SHP77 (cell line): ENCODE measurements at places on chromosomes 6 and 20.
A peak's percentile ranks its signal among the peaks of the same experiment; 100 is the strongest.

DNA sequence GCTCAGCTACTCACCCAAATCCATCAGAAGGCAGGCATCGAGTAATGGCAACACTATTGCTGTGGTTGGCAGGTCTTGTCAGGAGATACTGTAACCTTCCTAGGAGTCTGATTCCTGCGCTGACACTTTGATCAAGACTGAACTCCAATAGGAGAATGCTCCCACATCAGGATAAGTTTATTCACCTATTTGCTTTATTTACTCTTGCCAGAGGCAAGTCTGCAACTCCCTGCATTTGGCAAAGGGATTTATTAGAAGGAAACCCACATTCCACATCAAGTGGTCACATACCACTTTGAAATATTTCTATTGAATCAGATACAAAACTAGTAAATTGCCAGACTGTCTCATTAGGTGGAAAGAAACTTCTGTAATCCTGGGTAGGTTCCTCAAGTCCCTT lies 43.5 kb downstream of the ZFAND3 start:
- DNase-seq = no peak

DNA sequence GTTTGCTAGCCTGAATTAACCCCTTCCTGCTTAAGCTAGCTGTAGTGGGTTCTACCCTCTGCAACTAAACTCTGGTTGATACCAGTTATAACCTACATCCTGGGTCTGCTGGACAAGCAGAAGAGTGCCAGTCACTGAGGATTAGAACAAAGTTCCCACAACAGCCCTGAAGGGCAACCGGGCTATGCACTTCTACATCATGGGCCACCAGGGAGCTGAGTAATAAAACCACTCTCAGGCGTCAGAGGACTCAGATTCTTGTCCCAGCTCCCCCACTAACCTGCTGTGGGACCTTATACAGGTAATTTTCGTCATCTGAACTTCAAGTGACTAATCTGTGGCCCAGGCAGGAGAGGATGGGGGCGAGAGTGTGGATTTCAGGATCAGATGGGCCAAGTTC lies 56.8 kb downstream of the EYA2 start:
- DNase-seq = no peak

DNA sequence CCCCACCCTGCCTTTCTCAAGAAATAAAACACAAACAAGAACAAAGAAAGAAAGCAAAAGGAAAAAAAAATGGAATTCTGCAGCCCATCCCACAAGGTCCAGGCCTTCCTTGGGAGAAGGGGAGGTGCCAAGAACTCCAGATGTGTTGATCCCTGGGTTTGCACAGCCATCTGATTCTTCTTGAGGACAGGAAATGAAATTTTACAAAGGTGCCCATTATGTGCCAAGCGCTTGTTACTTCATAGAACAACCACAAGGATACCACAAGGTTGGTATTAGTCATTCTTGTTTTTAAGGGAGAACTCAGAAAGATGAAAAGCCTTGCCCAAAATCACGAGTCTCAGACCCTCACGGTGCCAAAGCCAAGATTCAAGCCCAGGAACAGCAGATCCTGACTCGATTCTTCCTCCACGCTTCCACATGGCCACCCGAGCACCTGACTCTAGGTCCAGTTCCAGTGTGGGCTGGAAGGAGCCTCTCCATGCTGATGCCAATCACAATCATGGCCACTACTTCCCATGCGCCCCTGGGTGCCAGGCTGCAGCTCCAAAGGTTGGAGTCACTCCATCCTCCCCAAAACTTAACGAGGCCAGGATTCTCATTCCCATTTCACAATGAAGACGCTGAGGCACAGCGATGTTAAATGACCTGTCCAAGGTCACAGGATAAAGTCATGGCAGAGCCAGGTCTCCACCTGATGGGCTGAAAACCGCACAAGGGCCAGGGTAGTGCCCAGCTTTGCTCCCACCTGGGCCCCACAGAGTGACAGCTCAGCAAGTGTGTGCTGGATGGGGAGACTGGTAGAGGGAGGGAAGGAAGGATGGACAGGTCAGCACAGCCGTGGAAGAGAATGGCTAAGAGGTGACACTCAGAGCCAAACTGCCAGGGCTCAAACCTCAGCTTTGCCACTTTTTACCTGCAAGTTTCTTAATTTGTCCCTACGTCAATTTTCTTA lies 66.7 kb upstream of the TOP1 start:
- DNase-seq = no peak

DNA sequence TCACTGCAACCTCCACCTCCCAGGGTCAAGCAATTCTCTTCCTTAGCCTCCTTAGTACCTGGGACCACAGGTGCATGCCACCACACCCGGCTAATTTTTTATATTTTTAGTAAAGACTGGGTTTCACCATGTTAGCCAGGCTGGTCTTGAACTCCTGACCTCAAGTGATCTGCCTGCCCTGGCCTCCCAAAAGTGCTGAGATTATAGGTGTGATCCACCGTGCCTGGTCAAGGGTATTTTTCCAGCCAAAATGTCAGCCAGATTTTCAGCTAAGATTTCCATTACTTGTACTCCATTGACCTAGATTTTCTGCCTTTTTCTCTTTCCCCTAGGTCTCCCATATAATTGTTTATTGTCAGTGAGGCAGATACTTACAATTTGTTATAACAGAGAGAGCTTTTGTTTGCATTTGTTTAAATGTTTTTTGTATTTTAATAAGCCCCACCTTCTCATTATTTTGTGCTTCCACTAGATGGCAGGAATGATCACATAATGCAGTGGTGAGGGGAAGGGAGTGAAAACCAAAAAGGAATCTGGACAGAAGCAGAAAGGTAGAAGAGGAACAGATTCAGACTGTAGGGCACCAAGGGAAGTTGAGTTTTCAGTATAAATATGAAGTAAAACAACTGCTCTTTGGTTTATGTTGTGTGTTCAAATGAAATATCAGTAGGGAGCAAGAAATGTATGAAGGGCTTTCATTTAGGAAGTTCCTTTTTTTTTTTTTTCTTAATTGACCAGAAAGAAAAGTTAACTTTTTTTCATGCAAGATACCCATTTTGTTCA lies 29.7 kb downstream of the RPF2 start:
- no peak for DNase-seq

DNA sequence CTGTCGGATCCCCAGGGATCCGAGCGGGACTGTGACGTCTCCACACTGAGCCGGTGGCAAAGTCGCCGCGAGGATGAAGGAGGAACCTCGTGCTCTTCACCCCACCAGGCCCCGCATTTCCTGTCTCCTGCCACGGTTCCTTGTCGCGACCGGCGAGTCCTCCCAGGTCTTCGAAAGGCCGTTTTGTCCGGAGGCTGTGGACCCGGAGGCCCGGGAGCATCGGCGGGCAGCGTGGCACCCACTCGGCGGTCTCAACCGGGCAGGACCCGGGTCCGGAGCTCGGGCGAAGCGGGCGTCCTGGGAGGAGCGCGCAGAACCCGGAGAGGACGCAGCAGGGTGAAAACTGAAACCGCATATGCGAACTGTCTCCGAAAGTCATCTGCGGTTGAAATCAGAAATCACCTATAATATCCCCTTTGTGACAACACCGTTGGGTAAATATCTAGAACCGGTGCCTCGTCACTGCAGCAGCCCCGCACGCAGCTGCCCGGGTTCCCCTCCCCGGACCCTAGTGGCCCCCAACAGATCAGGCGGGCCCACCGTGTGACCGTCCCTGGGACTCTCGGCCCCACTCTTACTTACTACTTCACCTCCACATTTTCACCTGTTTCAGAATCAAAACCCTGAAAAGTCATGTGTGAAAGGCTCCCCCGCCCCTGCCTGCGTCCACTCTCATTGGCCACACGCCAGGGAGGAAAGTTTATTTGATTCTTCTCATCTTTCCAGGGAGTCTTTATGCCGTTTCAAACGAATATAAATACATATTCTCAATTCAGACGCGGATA lies 3.1 kb upstream of the ULBP2 start:
- DNase-seq = no peak

DNA sequence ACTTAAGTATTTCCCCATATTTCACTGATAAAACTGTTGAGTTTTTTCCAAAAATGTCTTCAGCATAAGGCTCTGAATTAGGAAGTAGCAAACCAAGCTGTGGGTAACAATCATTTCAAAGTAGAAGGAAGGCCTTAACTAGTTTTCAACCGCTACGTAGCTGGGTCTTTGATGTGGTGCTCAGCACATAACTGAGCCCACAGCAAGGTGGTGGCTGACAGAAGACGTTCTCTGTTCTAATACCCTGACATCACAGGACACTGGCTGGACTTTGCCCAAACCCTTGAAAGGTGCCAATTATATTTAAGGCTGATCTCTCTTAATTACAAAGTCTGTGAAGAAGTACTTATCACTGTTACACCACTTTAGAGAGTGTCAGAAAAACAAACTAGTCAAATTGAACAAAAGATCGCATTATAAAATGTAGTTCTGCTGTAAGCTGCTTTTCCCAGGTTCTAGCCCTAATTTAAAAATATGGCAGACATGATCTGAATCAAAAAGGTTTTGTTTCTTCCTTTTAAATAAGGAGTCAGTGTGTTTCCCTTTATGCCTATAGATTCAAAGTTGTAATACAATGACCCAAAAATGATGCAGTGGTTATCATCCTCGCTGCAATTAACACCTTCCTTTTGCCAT lies 26.7 kb downstream of the MAN1A1 start:
- DNase-seq = no peak

DNA sequence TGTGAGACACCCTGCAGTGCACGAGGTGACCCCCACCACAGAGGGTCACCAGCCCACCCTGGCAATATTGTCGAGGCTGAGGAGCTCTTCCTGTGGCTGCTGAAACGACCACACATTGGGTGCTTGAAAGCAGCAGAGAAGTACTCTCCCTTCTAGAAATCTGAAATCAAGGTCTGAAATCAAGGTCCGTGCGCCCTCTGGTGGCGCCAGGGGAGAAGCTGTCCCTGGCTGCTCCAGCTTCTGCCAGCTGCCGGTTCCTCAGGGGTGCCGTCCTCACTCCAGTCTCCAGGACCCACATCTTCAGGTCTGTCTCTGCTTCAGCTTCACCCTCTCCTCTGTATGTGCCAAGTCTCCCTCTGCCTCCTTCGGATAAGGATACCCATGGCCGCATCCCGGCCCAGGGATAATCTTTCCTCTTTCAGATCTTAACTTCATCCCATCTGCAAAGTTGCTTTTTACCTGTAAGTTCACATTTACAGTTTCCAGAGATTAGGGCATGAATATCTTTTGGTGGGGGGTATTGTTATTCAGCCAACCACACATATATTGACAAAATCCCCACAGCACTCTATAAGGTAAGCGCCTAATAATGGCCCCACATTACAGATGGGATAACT lies 108.3 kb upstream of the PHACTR3 start:
- DNase-seq = peak; percentile 86

GRCh38 chr6:112370946-112371345 lies 23.8 kb downstream of the RFPL4B start:
- no peak for DNase-seq

DNA sequence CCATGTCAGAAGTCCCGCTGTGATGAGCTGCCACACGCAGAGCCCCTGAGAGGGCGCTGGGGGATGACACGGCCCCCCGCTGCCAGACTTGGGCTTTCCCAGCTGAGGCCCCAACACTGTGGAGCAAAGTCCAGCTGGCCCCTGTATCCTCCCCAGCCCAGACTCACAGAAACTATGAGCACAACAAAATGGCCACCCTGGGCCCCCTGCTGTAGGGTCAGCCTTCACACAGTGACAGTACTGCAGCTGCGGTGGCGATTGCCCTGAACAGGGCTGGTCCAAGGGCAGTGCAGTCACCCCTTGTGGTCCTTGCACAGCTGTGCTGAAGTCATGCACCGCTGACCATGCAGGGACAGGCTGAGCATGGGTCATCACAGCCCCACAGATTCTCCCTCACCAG lies 78.2 kb upstream of the CST7 start:
- DNase-seq = no peak

GRCh38 chr6:106692112-106692818 lies 62.9 kb downstream of the QRSL1 start:
- peak; percentile 61 for DNase-seq

GRCh38 chr6:86969573-86969972 lies 32.2 kb downstream of the HTR1E start:
- DNase-seq = no peak

- DNase-seq = no peak
Measured at GRCh38 chr20:32997431-32997830, 6.8 kb downstream of the SUN5 start.

- no peak for DNase-seq
Measured at GRCh38 chr6:62367601-62368000, 81.6 kb upstream of the KHDRBS2 start.

GRCh38 chr20:12722091-12722490 lies 286.7 kb upstream of the SPTLC3 start:
- DNase-seq = no peak

- DNase-seq = no peak
Measured at GRCh38 chr6:35238843-35239289, 20.7 kb upstream of the ZNF76 start.

DNA sequence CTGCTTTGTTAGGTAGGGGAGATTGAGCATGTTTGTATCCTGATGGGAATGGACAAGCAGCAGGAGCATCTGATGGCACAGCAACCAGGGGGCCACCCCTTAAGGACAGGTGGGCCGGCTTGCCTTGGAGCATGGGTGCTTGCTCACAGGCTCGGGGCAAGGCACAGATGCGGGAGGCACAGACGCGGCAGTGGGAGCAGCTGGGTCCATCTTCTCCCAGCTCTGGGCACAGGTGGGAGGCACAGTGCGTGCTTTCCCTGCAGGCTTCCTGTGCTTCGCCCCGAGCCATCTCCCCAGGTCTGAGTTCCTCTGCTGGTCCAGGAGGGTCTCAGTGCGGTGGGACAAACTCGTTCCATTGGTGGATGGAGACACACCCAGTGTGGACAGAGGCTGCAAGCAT lies 73.6 kb upstream of the BHLHE23 start:
- DNase-seq = no peak

DNA sequence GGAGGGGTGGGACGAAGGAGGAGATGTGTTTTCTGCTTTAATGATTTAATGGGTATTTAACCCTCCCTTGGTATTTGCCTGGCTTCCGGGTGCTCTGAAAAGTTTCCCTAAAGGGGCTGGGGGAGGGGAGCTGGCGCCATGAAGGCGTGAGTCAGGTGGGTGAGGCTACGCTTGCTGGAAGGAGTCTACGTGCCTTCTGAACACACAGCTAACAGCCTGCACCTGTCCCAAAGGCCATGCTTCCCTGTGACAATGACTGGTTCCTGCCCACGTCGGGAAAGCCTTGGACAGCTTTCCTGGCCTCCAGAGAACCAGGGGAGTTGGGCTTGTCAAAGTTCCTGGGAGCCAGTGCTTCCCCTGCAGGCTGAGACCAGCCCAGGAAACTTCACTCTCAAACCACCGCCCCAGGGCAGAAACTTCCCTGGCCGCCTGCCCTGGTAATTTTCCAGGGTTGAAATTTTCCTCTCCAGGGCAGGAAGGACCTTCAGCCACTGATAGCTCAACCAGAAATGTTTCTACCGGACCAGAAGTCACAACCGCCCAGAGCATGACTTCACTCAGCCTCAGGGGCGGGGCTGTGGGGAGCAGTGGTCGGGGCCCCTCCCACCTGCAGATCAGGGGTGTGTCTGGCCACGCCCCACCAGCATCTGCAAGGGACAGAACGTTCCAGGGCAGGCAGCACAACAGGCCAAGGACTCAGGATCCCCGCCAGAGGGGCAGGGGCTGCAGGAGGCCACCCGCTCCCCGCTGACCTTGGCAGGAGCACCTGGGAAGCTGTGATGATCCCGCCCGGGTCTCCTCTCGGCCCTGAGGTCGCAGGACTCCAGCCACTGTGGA lies 18.6 kb upstream of the SLCO4A1 start:
- DNase-seq = peak; percentile 84

GRCh38 chr20:24273251-24273650 lies 196.2 kb upstream of the SYNDIG1 start:
- no peak for DNase-seq
